ENCODE measurements at places on chromosomes 2 and 18.
A peak's percentile ranks its signal among the peaks of the same experiment; 100 is the strongest.

DNA sequence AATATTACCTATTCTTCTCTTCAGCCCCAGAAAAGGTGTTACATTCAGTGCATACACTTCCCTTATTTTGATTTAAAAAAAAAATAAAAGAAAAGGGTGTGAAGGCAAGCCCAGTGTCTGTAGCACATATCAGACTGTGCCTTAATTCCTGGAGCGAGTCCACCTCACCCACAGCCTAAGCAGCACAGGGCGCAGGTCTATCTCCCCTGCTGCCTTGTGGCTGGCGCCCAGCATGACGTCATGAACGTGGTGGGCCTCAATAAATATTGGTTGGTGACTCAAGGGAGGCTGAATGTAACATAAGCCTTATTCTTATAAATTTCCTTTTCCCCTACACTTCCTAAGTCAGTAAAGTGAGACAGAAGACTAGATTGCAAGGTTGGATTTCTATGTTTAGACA, 26.4 kb downstream of the ST3GAL5 start:
- DNase-seq: no peak

GRCh38 chr2:134190807-134191203, 63.1 kb upstream of the MGAT5 start:
- no peak for DNase-seq

GRCh38 chr2:218448934-218449333, 30.0 kb downstream of the VIL1 start:
- no peak for DNase-seq

- DNase-seq: no peak
These were observed 23.3 kb downstream of the TTN start for GRCh38 chr2:178783889-178784288.

DNA sequence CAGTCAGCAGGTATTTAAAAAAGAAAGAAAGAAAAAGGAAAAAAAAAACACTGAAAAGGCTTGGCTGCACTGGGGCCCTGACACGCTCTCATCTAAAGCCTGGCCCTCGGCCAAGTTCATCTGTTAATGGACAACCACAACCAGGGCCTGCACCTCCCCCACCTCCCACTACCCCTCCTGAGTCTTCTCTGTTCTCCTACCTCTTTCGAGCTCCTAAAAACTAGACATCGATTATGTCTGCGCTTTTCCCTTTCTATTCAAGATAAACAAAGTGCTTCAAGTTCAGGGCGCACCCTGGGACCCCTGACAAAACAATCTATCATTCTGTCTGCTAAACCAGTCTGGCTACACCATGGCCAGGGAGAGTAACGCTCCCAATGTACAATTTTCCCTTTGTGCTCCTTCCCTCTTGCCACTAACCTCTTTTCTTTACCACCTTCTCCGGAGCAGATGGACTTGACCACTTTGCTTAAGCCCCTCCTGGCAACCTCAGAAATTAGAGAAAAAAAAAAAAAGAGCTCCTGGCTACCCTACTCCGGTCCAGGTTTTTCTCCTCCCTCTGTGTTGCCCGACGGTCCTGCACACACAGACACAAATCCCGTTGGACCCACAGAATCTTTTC, 22.7 kb downstream of the BCL11A start:
- peak; percentile 53 for DNase-seq

GRCh38 chr2:31937741-31938140, 73.1 kb downstream of the MEMO1 start:
- no peak for DNase-seq

DNA sequence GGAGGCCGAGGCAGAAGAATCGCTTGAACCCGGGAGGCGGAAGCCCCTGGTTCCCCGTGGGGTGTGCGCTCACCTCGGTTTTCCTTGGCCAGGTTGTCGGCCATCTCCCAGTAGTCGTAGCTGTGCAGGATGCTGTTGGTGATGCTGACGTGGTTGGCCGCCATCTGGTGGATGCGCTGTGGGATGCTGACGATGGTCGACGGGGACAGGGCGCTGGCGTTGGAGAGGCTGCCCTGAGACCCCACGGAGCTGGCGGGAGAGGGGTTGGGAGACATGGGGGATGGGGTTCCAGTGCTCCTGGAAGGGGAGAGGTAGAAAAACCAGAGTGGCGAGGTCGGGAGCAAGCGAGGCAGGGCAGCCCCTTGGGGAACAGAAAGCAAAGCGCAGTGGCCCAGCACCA, 64.4 kb upstream of the REV1 start:
- no peak for DNase-seq

GRCh38 chr2:215685238-215685990, 249.5 kb upstream of the FN1 start:
- no peak for DNase-seq

GRCh38 chr2:25204190-25204838, 35.9 kb upstream of the POMC start:
- no peak for DNase-seq

DNA sequence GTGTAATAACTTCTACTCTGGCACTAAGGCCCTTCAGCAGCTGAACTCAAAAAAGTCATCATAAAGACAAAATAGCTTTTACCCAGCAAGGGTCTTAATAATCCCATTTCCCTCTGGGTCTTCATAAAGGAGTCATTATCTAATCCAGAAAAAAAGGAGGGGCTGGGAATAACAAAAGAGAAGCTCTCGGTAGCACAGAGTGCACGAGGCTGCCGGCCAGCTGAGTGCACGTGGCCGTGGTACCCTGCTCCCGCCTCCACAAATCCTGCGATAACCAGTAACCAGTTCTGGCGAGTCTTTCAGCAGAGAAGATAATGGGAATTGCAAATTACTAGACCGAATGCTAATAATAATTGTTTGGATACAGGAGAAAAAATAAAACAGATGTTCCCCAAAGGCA, 7.5 kb downstream of the NRP2 start:
- no peak for DNase-seq

GRCh38 chr2:43100883-43101662, 125.3 kb downstream of the ZFP36L2 start:
- DNase-seq: no peak

DNA sequence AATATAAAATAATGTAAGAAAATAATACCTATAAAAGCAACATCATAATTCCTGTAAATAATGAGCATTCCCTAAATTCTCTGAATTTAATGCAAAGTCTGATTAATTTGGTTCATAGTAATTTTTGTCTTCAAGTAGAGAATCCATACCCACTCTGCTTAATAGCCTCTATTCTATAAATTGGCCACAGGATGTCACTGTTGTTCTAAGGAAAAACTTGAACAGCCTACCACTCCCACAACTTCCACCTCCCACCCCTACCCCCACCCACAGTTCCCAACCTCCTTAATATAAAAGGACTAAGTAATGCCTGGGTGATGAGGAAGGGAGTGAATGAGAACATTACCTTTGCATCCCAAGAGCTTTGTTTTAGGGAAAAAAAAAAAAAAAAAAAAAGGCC, 27.2 kb upstream of the BBS5 start:
- peak; percentile 26 for DNase-seq

- peak; percentile 16 for DNase-seq
These were observed 38.3 kb downstream of the MRPL44 start for GRCh38 chr2:223995569-223995968.

DNA sequence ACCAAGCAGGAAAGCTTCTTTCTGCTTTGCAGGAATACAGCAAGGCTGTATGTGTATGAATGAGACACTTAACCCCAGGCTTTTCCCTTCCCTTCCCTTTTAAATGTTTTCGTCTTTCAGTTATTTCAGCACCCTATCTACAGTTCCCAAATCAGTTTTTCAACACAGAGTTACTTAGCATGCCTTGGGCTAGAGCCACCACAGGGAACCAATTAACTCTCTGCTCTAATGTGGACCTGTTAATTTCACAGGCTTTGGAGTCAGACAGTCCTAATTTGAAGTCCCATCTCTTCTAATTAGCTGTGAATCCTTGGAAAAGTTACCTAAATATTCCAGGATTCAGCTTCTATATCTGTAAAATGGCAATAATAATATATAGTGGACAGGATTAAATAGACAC, 89.2 kb upstream of the REG3A start:
- no peak for DNase-seq

DNA sequence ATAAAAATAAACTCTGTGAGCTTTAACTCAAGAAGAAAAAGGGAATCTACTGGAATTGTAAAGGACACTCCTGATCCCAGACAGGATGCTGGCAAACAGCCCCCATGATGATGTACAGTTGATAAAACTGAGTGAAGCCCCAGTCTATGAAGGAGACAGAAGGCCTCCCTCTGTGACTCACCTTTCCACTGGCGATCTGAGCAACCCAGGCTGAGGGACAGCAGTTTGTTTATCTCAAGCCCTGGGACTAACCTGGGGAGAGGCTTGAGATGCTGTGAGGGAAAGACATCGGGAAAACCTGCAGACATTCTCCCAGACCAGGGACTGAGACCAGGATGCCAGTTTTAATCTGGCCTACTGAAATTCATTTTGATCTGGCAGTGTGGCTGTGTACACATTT, 104.5 kb upstream of the CDH2 start:
- DNase-seq: no peak

GRCh38 chr2:54904836-54905235, 145.4 kb downstream of the RTN4 start:
- DNase-seq: no peak

DNA sequence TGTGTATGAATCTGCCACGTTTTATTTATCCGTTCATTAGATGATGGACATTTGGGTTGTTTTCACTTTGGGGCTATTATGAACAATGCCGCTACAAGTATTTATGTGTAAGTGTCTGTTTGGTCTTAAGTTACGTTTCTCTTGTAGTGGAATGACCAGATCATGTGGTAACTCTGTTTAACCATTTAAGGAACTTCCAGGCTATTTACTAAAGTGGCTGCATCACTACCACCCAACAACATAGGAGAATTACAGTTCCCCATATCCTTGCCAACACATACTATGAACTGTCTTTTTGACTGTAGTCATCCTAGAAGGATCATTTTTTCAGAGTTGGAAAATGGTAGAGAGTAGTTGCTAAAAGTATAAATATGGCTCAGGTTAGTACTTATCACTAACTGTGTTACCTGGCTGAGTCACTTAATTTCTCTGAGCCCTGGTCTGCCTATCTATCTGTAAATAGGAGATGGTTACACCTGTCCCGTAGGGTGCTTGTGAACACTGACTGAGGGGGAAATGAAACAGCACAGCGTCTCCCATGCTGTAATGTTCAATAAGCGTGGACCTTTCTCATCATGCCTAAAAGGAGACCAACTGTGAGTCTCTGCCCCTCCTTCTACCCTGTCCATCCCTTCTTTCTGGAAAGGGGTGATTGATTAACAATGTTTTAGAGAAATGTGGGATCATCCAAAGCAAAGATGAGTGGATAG, 103.1 kb downstream of the SH3RF3 start:
- DNase-seq: peak; percentile 46

- peak; percentile 25 for DNase-seq
These were observed 112.2 kb downstream of the CPO start for GRCh38 chr2:207051385-207051965.

DNA sequence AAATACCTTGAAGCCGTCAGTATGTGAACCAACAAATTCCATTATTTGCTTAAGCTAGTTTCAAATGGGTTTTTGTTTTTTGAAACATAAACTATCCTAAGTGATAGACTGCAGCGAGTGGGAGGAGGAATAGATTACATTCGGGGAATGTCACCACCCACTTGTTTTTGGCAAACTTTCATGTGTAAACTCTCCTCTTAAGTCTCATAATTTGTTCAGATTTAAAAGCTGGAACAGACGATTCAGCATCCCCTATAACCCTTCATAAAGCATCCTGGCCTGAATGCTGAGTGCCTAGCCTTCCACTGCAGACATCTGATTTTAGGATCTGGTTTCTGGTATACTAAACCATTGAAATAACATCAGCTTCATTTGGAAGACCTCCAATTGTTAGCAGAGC, 51.0 kb downstream of the CPO start:
- no peak for DNase-seq

DNA sequence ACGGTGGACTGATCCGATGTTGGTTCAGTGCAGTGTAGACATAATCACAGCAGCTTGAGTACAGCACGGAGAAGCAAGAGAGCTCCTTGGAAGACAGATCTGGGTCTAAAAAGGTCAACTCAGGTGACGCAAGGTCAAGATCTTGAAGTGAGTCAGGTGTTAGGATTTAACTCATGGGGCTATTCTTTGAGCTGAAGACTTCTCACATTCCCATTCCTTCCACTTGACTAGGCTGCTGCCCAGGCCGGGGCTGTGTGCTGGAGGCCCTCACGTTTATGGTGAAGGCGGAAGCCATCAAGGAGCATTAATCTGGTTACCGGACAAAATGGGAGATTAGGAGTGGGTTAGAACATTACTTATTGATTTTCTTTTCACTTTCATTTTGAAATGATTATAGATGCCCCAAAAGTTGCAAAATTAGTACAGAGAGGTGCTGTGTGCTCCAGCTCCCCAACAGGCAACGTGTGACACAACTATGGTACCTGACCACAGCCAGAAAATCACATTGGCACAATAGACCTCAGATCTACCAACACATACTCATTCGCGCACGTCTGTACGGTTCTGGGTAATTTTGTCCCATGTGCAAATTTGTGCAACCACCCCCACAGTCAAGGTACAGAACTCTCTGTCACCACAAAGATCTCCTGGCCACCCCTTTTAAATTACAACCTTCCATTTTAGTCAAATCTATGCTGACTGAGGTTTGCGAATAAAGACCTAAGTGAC, 77.6 kb upstream of the SEC11C start:
- no peak for DNase-seq

- DNase-seq: no peak
These were observed 118.7 kb upstream of the MSTN start for GRCh38 chr2:190181123-190181669.

DNA sequence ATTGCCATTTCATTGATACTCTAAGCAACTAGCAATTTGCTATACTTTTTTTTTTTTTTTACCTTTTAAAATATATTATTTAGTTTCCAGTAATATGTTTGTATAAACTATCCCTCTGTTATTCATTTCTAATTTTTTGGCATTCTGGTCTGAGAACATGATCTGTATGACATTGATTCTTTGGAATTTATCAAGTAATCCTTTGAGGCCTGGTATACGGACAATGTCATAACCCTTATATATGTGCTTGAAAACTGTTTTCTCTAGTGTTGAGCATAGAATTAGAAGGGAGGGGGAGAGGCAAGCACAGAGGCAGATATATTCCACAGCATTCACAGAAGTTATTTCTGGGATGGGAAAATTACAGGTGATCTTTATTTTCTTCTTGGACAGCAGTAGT, 48.2 kb upstream of the POLE4 start:
- no peak for DNase-seq

DNA sequence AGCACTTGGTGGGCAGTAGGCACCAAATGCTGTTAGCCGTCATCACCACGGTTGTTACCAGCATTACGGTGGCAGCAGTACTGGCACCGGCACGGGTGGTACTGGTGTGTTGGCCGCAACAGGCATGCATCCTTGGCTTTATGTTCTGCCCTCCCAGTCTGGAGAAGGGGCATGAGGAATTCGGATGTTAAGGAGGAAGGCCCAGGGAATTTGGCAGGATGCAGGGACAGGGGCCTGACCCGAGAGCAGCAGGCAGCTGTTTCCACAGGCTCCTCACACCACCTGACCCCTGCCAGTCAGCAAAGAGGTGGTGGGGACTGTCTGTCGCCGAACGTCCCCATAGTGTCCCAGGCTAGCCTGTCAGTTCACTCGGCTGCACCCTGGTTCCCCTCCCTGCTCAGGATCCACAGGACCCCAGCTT, 79.0 kb downstream of the EDAR start:
- DNase-seq: no peak

GRCh38 chr2:197274937-197275336, 35.6 kb downstream of the ANKRD44 start:
- DNase-seq: no peak

GRCh38 chr2:64653109-64654062, at the start of gene SERTAD2:
Gene SERTAD2, minus strand, starts transcription at chr2:64653913. Its CDS starts 17,042 bp downstream, at chr2:64636871.
- peak; percentile 81 for DNase-seq

- no peak for DNase-seq
These were observed 261.4 kb downstream of the MEIS1 start for GRCh38 chr2:66696374-66696773.
